Effector CD4-positive, alpha-beta T cell (primary cell): ENCODE measurements at places on chromosomes 16 and 17.

GRCh38 chr17:45355087-45355486 lies 38.3 kb upstream of the MAP3K14 start:
- DNase-seq, result no peak

DNA sequence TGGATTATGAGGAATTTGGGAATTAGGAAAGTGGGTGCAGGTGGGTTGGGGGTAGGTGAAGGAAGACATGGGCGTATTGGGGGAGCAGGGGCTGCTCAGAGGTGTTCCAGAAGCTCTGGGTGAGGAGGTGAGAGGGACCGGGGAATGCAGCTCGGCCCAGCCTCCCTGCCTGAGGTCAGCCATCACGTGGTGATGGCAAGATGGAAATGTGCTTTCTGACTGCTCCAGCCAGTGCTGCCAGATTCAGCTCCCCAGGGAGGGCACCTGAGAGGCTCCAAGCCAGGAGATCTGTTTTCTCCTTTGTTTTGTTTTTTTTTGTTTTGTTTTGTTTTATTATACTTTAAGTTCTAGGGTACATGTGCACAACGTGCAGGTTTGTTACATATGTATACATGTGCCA lies 35.2 kb upstream of the STH start:
- DNase-seq, result no peak

GRCh38 chr16:2284797-2285576 lies 17.1 kb upstream of the RNPS1 start:
- no peak for DNase-seq

GRCh38 chr16:79431923-79432322 lies 168.6 kb downstream of the MAF start:
- no peak for DNase-seq

DNA sequence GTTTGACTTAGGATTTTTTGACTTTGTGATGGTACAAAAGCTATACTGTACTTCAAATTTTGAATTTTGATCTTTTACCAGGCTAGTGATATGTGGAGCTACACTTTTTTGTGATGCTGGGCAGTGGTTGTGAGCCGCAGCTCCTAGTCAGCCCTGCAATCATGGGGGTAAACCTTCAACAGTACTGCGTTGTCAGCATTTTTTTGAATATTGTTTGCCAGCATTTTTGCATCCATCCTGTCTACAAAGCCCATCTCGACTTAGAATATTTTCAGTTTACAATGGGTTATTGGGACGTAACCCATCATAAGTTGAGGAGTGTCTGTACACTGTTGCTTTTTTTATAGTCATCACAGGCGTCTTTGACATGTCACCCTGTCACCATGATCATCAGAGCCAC lies 142.0 kb downstream of the SPECC1 start:
- no peak for DNase-seq

GRCh38 chr17:75267411-75268232 lies 3.4 kb downstream of the MIF4GD start:
- no peak for DNase-seq

DNA sequence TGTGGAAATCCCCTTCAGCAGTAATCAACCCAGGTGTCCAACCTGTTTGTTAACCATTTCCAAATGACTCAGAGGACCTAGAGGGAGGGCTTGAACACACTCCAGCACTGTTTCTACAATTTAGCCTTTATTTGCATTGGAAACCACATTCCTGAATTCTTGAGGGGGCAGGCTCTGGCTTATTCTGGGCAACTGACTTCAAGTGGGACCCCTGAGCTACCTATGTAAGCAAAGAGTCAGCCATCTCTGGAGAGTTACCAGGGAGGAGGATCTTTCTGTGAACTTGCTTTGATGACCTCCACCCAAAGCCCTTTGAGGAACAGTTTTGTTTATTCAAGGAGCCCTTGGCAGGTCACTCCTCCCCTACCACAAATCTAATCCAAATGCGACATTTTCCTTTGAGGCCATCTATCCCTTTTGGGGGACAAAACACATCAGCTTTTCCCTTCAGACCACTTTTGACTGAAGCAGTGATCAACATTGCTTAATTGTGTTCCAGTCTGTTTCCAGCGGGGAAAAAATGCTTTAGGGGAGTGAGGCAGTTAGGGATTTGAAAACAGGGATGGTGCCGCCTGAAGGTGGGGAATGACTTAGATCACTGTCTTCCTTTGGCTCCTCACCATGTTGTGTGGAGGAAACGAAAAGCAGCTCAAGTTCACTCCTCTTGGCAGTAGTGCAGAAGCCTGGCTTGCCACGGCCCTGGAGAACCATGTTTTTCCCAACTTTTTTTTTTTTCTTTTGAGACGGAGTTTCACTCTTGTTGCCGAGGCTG lies 46.2 kb downstream of the TUBD1 start:
- DNase-seq, result no peak
